ENCODE measurements at places on chromosomes 4 and X. TPM values are rescaled to one million over a fixed set of nuclear protein-coding genes. Genes with fewer than 3 reads are reported as not detected.

Gene ERCC6L
- 11.7 TPM for total RNA-seq

Gene CT47B1
- 0.16 TPM for total RNA-seq

Gene PCDH10
- total RNA-seq: 0.40 TPM

Gene MAGEC1
- 37.0 TPM for total RNA-seq

GRCh38 chr4:166123546-166123945 is 250.5 kb downstream of the TLL1 start:
- H3K36me3 ChIP-seq: no peaks in the 10 kb centered on the region
- H3K4me1 ChIP-seq: no peaks in the 10 kb centered on the region
- H3K4me3 ChIP-seq: no peak overlapping the region
- H3K27me3 ChIP-seq: no peaks in the 10 kb centered on the region
- H3K27ac ChIP-seq: no peak overlapping the region

DNA sequence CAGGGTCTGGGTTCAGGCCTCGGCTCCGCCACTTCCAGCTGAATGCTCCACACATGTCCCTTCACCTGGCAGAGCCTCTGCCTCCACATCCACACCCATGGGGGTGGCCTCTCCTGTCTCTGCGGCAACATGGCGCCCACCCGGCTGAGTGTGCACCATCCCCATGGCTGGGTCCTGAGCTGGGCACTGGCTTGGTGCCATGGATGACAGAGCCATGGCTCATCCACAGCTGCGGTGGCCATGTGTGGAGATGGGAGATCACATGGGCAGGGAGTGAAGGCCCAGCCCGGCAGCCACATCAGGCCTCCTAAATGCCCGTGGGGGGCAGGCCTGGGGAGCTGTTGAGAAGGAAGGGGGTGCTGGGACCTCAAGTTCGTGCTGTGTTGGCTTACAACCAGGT is 213.7 kb downstream of the AFAP1 start:
- peaks cover 5% of the 10 kb centered on the region for H3K27me3 ChIP-seq
- peaks cover 3% of the 10 kb centered on the region for H3K4me1 ChIP-seq
- DNase-seq: no peak
- no peak overlapping the region for H3K4me3 ChIP-seq
- H3K27ac ChIP-seq: no peak overlapping the region

- no peak overlapping the region for H3K4me3 ChIP-seq
- no peaks in the 10 kb centered on the region for H3K27me3 ChIP-seq
- H3K4me1 ChIP-seq: no peaks in the 10 kb centered on the region
- H3K36me3 ChIP-seq: no peaks in the 10 kb centered on the region
- no peak for DNase-seq
Observed at GRCh38 chrX:104430742-104431119, 135.3 kb upstream of the IL1RAPL2 start.
